ENCODE measurements at places on chromosomes 5 and 9. TPM values are rescaled to one million over a fixed set of nuclear protein-coding genes. Genes with fewer than 3 reads are reported as not detected.

DNA sequence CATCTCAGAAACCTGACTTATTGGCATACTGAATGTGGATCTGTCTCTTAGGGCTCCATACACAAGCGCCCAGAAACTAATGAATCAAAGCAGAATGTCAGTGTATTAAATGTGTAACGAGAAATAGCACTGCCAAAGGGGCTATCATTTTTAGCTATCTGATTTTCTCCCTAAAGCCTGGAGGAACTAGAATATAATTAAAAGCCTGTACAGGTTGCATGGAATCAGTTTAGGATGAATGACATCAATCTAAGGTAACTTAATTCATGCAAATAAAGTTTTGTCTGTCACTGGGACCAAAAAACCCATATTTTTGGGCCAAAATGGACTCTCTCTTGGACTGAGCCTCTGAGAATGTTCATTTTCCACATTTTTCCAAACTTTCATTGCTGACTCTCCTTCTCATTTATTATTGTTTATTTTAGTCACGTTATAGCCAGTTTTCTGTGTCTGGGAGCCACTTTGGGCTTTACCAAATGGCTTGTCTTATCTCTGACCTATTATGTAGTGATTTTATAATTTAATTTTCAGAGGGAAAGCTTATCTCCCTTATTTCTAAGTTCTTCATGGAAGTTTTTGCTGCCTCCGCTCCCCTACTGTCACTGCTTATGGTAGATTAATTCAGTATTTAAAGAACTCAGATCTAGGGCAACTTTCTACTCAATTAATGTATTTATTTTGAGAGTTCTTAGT, 47.0 kb downstream of the PRR16 start:
- DNase-seq: no peak

CATSPER3 gene
- under 0.01 TPM for total RNA-seq

DNA sequence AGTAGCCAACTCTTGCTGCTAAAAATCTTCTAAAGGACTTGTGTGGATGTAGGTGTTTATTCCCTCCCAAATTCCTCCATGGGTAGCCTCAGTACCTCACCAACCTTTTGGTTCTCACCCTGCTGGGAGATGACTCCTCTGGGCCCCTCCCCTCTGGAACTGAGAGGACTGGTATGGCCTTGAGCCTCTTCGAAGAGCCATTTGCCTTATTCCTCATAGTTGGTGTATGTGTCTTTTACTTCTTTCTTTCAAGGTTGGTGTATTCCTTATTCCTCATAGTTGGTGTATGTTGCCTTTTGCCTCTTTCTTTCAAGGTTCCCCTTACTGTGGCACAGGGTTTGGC, 48.3 kb downstream of the GNAQ start:
- DNase-seq: no peak

DNA sequence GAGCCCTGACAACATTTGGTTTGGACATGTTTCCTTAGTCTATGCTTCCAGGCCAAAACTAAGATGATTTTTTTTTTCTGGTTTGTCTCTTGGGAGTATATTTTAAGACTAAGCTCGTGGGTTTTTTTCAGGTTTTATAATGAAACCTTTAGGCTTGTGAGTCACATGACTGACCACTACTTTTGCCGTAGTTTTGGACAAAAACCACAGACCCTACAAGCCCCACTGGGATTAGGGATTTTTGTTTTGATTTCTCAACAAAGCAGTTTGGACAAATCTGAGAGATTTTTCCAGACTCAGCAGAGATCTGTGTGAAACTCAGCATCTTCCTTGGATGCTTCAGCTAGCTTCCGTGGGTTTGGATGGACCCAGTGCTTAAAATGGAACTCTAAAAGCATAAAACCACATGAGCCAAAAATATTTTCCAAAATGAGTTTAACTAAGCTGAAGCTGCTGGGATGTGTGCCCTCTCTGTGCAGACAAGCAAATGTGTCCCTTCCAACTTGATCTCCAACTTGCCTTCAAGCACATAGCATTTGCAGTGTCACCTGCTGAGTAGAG, 70.3 kb upstream of the SMIM15 start:
- DNase-seq: no peak
